ENCODE measurements at places on chromosomes 6 and 20. TPM values are rescaled to one million over a fixed set of nuclear protein-coding genes. Genes with fewer than 3 reads are reported as not detected.

TMC2 gene
- total RNA-seq, result not detected

TCF15 gene
- not detected for total RNA-seq

SRSF12 gene
- 7.3 TPM for total RNA-seq

NELFE gene
- 78.2 TPM for total RNA-seq

OPRL1 gene
- 1.1 TPM for total RNA-seq

SLC35F1 gene
- total RNA-seq, result 0.24 TPM

C6orf58 gene
- total RNA-seq, result not detected

ULBP1 gene
- total RNA-seq, result 0.28 TPM

TREM1 gene
- 0.84 TPM for total RNA-seq

TBX18 gene
- 2.0 TPM for total RNA-seq

ELOVL2 gene
- total RNA-seq, result 24.8 TPM

RIPOR3 gene
- total RNA-seq, result 5.6 TPM

SOBP gene
- total RNA-seq, result 2.1 TPM

MOG gene
- not detected for total RNA-seq

MLN gene
- total RNA-seq, result 2.3 TPM

FKBP1C gene
- total RNA-seq, result not detected

CUTA gene
- 121 TPM for total RNA-seq

ZNF133 gene
- total RNA-seq, result 16.7 TPM

TRIM10 gene
- total RNA-seq, result 0.12 TPM

FAM229B gene
- total RNA-seq, result 9.5 TPM

VWA7 gene
- total RNA-seq, result 1.5 TPM

CLIC1 gene
- total RNA-seq, result 463 TPM

ALDH8A1 gene
- total RNA-seq, result 11.0 TPM

ANKRD66 gene
- not detected for total RNA-seq

PEDS1 gene
- 24.5 TPM for total RNA-seq

MOCS1 gene
- total RNA-seq, result 10.6 TPM

ZNF391 gene
- 4.3 TPM for total RNA-seq

BMP7 gene
- 12.8 TPM for total RNA-seq

RNF114 gene
- total RNA-seq, result 93.7 TPM

RAB44 gene
- total RNA-seq, result not detected

DZANK1 gene
- 1.1 TPM for total RNA-seq

ATP9A gene
- 28.1 TPM for total RNA-seq

SOX18 gene
- not detected for total RNA-seq

LY6G6C gene
- total RNA-seq, result not detected

PLA2G7 gene
- 1.5 TPM for total RNA-seq

ADGB gene
- not detected for total RNA-seq

CAP2 gene
- total RNA-seq, result 6.5 TPM

RIPPLY2 gene
- not detected for total RNA-seq

SRPK1 gene
- 69.4 TPM for total RNA-seq

SLC22A16 gene
- total RNA-seq, result not detected

C20orf202 gene
- 1.4 TPM for total RNA-seq

BTNL2 gene
- total RNA-seq, result not detected

NRSN1 gene
- not detected for total RNA-seq

ZNF165 gene
- 9.4 TPM for total RNA-seq

OR2H2 gene
- total RNA-seq, result not detected

ACSS1 gene
- total RNA-seq, result 20.5 TPM

ZBTB46 gene
- 5.2 TPM for total RNA-seq

NOX3 gene
- not detected for total RNA-seq

ADAM33 gene
- total RNA-seq, result 14.8 TPM

PAK5 gene
- 0.76 TPM for total RNA-seq

ELOVL5 gene
- total RNA-seq, result 158 TPM

ABHD16B gene
- total RNA-seq, result not detected

OVOL2 gene
- total RNA-seq, result 1.4 TPM

NHLRC1 gene
- 0.84 TPM for total RNA-seq

Data from hepatocyte (in vitro differentiated cells).